ENCODE measurements at places on chromosomes 5 and 9. TPM values are rescaled to one million over a fixed set of nuclear protein-coding genes. Genes with fewer than 3 reads are reported as not detected.
A peak's percentile ranks its signal among the peaks of the same experiment; 100 is the strongest.

Gene RIC1
- 7.3 TPM for total RNA-seq

Gene C5orf46
- 2.0 TPM for total RNA-seq

Gene TMEM171
- total RNA-seq = not detected

Gene EGR1
- total RNA-seq = 6.8 TPM

Gene GCNT4
- 0.30 TPM for total RNA-seq

Gene PCDHA8
- total RNA-seq = not detected

Gene WHRN
- 0.56 TPM for total RNA-seq

Gene PCDHA7
- not detected for total RNA-seq

Gene JMY
- 9.7 TPM for total RNA-seq

GRCh38 chr9:124480621-124480981 lies 26.6 kb downstream of the NR5A1 start:
- DNase-seq = no peak

- DNase-seq = peak; percentile 87
Observed at GRCh38 chr9:34654323-34655051, 2.5 kb downstream of the IL11RA start.

GRCh38 chr5:134073404-134073803 lies 41.1 kb upstream of the TCF7 start:
- DNase-seq = no peak

GRCh38 chr5:73376618-73377170 lies 71.9 kb downstream of the FOXD1 start:
- no peak for DNase-seq

GRCh38 chr5:159241946-159242552 lies 21.0 kb upstream of the UBLCP1 start:
- no peak for DNase-seq

- DNase-seq = no peak
Observed at GRCh38 chr9:90964101-90965020, 162.7 kb downstream of the SYK start.

- DNase-seq = no peak
Observed at GRCh38 chr5:179619776-179620175, 3.7 kb downstream of the HNRNPH1 start.

DNA sequence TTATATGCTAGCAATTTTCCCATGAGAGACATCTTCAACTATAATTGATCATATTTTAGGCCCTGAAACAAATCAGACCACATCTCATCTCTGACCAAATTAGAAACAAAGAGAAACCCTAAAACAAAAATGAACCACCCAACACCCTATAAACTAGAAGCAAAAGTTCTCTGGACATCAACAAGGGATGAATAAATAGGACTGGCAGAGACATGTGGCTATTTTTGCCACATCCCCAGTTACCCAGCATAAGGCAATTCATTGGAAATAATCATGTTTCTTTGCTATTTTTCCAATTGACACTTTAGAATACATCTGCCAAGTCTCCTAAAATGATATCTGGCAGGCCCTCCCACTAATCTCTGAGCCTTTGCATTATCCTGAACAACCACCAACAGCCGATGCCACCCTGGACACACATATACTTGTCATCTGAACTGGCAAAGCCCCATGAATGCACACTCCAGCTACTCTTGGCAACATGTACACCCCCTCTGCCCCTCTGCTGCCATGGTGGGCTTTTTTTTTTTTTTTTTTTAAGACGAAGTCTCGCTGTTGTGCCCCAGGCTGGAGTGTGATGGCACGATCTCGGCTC lies 53.5 kb upstream of the EQTN start:
- no peak for DNase-seq

DNA sequence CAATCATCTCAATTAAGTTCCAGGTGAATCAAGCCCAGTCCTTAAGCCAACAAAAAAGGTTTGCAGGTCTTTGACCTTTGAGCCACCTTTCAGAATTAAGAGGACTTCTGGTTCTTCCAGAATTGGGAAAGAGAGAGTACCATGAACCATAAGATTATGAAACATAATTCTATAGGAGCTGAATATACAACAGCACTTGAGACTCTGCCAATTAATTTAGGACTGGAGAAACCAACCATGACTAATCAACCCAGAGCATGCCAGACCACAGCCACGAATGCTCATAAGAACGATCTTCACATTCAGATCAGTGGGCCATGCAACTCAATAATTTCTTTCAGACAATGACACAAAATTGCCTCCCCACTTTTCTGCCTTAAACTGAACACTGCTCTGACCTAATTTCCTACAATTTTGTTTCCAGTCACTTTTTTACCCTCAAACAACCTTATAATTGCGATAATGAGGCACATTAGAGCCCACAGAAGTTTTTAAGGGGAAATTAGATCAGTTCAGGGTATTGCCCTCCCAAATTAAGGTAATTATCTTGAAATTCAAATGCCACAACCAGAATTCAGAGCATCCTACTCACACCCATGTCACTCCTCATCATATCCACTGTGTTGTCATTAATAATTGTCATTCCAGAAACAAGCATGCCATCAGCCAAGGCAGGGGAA lies 213.4 kb downstream of the ATPSCKMT start:
- no peak for DNase-seq

- no peak for DNase-seq
Observed at GRCh38 chr5:583645-584044, 28.5 kb upstream of the CEP72 start.

- DNase-seq = no peak
Observed at GRCh38 chr5:143707806-143708205, 104.2 kb upstream of the HMHB1 start.

- no peak for DNase-seq
Observed at GRCh38 chr5:179852993-179853547, 5.5 kb downstream of the MRNIP start.

- DNase-seq = no peak
Observed at GRCh38 chr5:151413800-151414199, 33.6 kb upstream of the SLC36A1 start.

DNA sequence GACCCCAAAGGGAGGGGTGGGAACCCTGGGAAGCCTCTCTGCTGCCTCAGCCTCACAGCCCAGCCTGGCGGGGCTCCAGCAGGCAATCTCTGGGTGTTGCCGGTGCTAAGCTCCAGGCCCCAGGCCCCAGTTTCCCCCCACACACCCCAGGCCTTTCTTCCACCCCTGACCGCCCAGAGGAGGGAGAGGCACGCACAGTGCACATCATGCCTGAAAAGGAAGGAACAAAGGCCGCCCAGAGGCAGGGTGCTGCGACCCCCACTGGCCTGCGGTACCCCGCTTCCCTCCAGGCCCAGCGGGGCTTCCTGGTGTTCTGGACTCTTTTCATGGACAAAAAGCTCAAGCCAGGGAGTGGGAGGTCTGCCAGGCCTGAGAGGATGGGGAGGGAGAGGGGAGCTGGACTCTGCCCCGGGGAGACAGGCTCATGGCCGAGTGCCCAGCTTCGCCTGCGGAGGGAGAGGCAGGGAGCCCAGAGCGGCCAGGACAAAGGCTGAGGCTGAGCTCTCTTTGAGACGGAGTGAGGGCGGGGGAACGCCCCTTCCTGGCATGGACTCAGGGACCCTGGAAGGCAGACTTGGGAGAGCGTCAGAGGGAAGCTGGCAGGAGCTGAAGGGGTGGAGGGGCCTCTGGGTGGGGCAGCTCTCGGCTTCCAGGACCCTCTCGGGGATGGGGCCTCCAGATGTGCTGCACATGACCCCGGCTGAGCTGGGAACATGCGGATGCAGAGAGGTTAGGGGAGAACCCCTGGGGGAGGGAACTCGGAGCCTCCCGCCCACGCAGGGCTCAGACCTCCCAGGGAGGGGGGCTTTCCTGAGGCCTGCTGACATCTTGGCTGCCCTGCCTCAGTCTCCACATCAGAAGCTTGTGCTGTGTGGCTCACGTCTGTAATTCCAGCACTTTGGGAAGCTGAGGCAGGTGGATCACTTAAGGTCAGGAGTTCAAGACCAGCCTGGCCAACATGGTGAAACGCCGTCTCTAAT lies 1.8 kb upstream of the ENTPD2 start:
- peak; percentile 97 for DNase-seq

- DNase-seq = no peak
Observed at GRCh38 chr5:52661903-52662595, 125.7 kb upstream of the ITGA1 start.

DNA sequence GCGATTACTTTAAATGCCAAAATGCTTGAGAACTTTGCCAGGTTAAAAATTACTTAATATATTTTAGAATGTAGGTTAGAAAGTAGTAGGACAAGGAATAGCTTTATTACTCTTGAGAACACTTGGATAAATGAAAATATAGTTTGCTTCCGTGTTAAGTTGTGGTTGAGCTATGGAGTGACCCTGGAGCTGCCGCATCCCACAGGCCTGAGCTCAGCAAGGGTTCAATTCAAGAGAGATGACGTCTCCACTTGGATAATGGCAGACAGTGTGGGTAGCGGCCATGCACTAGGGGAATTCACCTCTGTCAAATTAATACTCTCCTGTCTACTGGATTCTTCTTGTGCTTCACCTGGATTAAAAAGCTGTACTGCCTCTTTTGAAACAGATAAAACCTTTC lies 105.0 kb downstream of the GAPVD1 start:
- DNase-seq = no peak

DNA sequence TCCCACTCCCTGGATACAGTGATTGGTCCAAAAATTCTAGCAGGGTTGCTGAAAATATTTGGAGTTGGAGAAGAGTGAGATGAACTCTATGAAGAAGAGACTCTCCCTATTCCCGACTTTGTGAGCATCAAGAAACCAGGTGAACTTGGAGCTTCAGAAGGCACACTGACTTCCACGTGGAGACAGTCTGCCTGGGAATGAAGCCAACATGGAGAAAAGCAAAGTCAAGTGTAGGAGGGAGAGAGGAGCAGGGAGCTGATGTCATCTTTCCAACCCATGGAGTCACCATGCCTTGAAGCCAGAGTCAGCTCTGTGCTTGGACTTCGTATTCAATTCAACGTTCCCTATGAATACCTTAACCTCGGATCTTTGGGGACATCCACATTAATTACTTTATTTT lies 125.1 kb downstream of the NPR3 start:
- DNase-seq = no peak

DNA sequence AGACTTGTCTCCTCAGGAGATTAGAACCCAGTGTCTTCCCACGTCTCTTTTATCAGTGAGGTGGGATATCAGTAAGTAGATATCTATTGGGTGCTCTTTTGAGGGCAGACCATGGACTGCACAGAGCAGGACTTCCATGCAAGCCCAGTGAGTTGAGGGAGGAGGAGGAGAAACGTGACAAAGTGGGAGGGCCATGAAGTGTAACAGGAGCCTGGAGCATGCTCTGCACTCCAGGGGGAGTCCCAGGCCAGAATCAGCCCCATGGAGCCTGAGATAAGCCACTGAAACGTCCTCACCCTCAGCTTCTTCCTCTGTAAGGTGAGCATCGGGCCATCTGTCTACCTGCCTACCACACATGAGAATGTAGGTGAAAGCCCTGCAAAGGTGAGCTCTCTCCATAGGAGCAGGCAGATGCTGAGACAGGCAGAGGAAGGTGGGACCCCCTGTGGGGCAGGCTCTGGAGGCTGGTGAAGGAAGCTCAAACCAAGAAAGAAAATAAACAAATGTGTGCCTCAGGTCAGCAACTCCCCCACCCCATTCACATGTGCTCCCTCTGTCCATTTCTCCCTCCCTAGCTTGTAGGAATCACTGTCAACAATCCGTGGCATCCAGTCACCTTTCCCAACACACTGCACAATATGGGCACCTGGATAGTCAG lies 87.4 kb downstream of the NRG2 start:
- DNase-seq = no peak

DNA sequence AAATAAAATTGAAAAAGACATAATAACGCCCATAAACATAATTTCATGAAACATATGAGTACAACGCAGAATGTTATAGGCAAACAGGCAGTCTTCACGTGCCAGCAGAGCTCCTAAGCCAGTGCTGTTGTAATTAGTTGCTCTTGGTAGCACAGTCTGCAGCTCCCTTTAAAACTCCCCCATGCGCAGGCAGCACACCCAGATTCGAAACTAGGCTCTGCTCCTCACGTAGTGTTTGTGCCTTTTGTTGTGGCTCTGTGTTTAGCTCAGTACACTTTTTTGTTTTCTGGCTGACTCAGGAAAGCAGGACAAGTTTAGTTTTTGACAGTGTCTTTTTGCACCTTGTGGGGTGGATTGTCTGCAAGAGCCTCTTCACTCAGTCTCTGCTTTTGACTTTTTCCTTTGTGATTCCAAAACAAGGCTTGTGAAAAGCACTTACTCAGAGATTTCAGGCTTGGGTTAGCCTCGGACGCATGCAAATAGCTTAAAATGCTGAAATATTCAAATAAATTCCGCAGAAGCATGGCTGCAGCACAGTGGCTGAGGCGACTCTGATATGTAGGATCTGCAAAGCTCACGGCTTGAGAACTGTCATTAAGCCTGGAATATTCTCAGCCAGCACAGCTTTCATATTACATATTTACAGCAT lies 113.6 kb downstream of the IRX1 start:
- no peak for DNase-seq

- DNase-seq = no peak
Observed at GRCh38 chr9:118238139-118238538, 533.9 kb downstream of the TLR4 start.
